Thoracic aorta (tissue), 2 donors: ENCODE measurements at places on chromosomes 12 and 14. TPM values are rescaled to one million over a fixed set of nuclear protein-coding genes. Genes with fewer than 3 reads are reported as not detected.

- DNase-seq = no peak
Observed at GRCh38 chr12:97275256-97275655, 187.3 kb upstream of the RMST start.

DNA sequence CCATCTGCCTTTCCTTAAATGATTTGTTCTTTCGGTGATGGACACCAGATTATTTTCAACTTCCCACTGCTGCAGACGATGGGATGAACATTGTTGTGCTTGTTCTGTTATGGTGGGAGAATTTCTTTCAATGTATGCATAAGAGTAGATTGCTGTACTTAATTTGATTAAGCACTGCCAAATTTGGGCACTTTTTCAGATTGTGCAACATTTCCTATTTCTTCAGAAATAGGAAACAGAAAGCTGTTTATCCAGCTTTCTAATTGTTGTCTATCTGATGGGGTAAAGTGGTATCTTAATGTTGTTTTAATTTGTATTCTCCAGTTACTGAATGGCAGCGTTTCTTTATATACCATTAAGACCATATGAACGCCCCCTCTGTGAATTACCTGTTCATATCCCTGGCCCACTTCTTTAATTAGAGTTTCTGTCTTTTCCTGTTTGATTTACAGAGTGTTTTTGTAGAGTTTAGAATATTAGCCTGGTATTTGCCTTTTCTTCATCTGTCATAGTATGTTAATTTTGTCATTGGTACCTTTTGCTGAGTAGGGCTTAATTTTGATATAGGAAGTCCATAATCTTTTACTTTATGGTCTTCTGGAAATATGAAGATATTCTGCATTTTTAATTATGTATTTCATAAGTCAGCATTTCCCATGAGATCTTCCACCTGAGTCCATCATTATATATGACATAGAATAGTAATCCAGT lies 59.6 kb downstream of the DIP2B start:
- no peak for DNase-seq

Gene STK38L
- total RNA-seq = 227 TPM

GRCh38 chr14:90045616-90046015 lies 16.2 kb upstream of the KCNK13 start:
- DNase-seq = no peak

GRCh38 chr12:38588624-38589305 lies 272.2 kb downstream of the ALG10B start:
- DNase-seq = no peak

GRCh38 chr14:49980027-49980426 lies 87.1 kb downstream of the ARF6 start:
- no peak for DNase-seq

DNA sequence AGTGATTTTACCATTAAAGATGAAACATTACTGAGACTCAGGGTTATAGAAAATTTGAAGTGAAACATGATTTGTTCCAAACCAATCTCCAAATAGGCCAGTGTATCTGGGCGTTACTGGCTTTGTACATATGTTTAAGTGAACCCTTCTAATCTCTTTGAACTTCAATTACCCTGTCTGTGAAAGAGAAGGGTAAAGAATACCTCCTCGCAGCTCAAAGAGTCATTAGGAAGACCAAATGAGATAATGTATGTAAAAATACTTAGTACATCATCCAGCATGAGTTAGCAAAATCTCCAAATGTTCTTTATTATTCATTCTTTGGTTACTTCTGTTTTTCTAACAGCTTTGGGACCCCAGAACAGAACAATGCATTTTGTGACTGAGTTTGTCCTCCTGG lies at the start of gene OR11H6:
OR11H6 (plus strand) TSS at position 301 of the 400 bp plus-strand sequence; CDS start at position 301, 0 bp downstream.
- DNase-seq = no peak

Gene TEX22
- not detected for total RNA-seq

Gene CPNE6
- 2.4 TPM for total RNA-seq

Gene GALNT16
- total RNA-seq = 12.1 TPM

GRCh38 chr14:101506211-101506925 lies 54.9 kb upstream of the DIO3 start:
- no peak for DNase-seq

Gene SLIRP
- 260 TPM for total RNA-seq
